ENCODE measurements at places on chromosomes 6 and 20.

DNA sequence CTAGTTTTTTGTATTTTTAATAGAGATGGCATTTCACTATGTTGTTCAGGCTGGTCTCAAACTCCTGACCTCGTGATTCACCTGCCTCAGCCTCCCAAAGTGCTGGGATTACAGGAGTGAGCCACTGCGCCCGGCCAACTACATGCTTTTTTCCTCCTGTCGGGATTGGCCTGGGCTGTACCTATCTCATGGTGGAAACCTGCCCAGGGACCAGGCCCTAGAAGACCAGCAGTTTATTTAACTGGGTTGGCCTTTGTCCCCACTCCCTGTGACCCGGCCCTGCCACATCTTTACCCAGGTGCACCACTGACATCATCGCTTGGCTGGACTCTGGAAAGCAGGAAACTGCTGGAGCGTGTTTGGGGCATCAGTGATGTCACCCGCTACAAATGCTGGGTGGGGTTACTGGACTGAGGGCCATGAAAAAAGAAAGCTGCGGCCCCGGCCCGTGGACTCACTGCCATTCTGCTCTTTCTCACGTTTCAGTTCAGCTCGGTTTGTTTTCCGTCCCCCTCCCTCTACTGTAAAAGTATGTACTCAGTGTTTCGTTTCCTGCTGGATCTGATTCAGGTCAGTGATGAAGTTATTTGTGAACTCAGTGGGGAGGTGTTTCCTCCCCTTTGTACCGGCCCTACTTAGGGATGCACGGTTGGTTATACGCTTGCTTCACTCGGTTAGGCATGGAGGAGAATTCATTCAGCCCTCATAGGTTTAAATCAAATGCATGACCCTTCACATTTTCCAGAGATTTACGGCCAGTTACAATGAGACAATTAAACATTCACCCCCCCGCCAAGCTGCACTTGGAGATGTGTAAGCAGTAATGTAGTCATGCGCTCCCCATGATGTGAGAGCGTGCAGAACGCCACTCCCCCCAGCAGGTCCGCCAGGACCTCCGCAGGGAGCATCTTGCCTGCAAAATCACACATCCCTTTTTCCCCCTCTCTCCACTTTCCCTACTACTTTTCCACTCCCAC is 179.3 kb downstream of the MTHFD1L start:
- no peak for DNase-seq

DNA sequence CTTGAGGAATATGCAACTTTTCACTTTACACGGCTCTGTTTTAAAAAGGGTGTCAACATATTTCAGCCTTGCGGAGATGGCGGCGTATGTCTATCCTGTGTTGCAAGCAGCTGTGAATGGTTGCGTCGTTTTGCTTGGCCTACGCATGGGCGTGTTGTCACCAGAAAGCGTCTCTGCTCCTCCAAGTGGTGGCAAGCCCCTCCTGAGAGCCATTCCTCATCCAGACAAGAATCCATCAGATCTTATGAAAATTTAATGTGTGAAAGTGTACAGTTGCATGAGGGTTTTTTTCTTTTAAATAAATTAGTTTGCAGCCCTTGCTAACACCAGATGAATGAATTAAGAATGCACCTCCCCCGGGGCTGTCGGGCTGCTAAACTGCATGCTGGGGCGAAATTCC is 114.4 kb downstream of the PHACTR3 start:
- DNase-seq = no peak

DNA sequence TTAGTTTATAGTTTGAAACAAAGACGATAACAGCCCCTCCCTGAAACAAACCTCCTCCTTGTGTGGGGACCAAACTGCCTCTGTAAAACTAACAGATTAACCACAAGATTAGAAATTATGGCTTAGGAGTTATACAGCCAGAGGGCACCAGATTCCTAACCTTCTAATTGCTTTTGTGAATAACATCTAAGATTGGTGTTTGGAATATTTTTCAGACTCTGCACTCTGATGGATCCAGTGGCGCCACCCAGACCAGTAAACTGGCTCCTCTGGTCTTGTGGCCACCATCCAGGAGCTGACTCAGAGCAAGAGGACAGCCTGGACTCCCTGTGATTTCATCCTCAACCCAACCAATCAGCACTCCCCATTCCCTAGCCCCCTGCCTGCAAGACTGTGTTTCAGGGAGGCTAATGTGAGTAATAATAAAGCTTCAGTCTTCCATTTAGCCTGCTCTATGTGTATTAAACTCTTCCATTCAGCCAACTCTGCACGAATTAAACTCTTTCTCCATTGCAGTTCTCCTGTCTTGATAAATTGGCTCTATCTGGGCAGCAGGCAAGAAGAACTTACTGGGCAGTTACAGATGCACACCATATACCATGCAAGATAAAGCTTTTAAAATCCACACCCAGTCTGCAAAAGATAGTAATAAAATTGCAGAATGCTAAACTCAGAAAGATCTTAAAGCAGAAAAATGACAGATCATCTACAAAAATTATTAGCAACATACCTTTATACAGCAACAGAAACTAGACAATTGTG is 58.5 kb upstream of the SLC22A16 start:
- no peak for DNase-seq

DNA sequence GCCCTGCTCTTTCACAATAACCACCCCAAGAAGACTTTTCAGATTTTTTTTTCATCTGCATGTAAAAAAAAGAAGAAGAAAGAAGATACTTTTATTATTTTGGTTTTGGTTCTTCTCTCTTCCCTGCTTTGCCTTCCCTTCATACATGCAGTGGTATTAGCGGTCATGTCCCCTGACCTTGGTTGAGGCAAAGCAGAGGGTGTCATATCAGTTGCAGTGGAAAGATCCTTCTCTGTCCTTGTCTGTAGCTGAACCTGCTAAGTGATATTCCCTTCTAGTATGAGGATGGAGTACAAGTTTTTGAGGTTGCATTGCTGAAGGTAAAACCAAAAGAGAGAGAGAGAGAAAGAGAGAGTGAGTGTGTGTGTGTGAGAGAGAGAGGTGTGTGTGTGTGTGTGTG is 345.7 kb downstream of the UTRN start:
- DNase-seq = no peak

DNA sequence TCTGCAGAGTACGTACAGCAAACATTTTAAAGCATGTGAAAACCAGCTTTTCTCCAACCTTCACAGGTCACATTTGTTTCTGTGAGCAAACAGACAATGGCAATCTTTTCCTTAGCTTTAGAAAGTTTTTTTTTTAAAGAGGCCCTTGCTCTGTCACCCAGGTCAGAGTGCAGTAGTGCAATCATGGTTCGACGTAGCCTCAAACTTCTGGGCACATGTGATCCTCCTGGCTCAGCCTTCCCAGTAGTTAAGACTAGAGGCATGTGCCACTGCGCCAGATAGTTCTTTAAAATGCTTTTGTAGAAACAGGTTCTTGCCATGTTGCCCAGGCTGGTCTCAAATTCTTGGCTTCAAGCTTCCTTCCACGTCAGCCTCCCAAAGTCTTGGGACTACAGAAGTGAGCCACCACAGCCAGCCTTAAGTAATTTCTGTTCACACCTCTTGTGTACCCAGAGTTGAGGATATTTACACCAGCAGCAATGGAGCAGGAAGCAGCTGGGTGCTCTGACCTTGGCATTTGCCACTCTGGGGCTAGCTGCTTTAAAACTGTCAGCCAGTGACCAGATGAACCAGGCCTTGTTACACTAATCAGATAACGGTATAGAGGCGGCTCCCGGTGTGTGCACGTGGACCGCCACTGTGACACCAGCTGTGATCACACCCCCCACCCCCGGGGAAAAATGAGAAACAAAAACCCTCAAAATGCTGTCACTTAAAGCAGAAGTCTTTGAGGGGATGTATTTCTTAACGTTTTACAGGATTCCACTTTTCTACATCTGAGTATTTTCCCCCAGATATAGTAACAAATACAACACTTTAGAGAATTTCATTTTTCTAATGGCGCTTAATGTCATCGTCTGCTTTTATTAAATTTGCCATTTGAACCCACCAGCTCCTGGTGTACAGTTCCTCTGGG is 71.3 kb downstream of the AKAP12 start:
- no peak for DNase-seq

GRCh38 chr6:67971812-67972211 is 663.3 kb upstream of the ADGRB3 start:
- DNase-seq = no peak

- DNase-seq = peak; percentile 63
These were observed at the start of gene RAD21L1 for GRCh38 chr20:1225783-1226654. RAD21L1 (plus strand) TSS chr20:1226044; CDS start chr20:1228454, 2,410 bp downstream.

GRCh38 chr20:9323622-9324021 is 190.8 kb upstream of the LAMP5 start:
- DNase-seq = no peak

GRCh38 chr6:53148684-53149083 is at the start of gene GCM1:
GCM1 (minus strand) TSS chr6:53148841; CDS start chr6:53145632, 3,209 bp downstream.
- DNase-seq = no peak

GRCh38 chr6:108556866-108557493 is 3.7 kb upstream of the FOXO3 start:
- DNase-seq = no peak

- no peak for DNase-seq
These were observed 453.3 kb downstream of the RFPL4B start for GRCh38 chr6:112800439-112800838.

DNA sequence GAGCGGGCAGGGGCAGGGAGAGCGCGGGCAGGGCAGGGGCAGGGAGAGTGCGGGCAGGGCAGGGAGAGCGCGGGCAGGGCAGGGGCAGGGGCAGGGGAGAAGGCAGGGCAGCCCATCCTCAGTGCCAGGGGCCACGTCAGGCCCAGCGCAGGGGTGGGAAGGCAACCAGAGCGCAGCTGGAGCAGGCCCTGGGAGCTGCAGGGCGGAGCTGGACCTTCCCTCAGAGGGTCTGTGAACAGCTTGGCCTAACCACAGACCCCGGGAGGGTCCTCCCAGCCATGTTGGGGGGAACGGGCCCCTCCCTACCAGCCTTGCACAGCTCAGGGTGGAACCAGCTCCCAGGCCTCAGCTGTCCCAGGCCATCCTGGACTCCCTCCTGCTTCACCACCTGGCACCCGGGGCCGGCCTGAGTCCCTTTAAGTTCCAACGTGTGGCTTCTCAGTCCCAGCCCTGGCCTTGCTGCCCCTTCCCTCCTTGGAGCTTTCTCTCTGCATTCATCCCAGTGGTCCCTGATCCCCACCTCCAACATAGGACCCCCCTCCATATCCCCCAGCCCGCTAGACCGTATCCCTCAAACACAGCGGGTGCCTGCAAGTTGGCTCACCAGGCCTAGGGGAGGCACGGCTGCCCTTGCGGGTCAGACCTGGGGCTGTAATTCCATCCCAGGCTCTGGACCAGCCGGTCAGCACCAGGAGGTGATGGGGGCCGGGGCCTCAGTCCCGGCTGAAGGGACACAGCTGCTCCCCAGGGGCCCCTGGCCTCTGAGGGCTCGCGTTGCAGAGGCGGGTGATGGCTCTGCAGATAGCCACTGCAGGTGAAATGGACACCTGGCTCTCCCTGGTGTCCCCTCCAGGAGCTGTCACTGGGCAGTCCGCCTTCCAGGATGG is 5.6 kb upstream of the ZBTB46 start:
- DNase-seq = no peak

DNA sequence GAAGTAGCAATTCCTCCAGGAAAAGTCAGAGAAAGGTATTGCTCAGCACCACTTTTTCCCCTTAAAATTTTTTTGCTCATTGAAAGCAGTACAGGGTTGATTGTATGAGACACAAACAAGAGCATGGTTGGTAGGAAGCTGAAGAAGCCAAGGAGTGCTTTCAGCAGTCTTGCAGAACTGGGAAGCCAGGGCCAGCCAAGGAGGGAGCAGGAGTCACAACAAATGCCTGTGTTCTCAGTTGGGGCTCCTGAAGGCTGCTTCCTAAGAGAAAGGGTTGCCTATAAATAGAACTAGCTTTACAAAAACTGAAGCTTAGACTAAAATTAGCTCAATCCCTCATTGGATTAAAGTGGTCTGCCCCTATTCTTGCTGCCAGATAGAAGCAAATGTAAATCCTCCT is 3.3 kb upstream of the THEMIS start:
- DNase-seq = no peak

GRCh38 chr6:43584892-43585570 is 9.0 kb downstream of the POLH start:
- DNase-seq = no peak

GRCh38 chr20:9839626-9840025 is 750 bp upstream of the PAK5 start:
- DNase-seq = no peak
